NCI-H774 (cell line): ENCODE measurements at places on chromosomes 7 and 10.

GRCh38 chr10:113341138-113341537, 211.7 kb upstream of the HABP2 start:
- no peak for DNase-seq

DNA sequence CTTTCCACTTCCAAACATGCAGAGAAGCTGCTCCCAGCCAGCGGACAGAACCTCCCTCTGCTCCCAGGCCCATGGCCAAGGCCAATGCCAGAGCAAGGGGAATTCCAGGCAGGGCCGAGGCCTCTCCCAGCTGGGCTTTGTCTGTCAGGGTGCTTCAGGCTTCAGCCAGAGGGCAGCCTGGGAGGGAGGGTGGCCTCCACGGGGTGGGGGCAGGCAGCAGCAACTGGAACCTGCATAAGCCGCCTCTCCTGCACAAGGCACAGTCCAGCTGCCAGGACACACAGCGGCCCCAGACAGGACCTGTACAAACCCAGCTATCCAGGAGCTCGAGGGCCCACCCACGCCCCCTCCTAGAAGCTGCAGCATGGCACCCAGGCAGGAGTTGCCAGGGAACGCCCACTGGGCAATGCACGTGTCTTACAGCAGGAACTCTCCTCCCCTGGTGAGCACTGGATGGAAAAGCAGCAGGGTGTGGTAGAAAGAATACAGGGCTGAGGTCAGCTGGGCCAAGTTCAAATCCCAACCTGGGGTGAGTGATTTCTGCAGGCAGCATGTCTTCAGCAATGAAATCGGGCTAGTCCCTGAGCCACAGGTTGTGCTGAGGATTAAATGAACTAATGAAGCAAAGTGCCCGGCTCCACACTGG, 7.6 kb downstream of the FAM53B start:
- DNase-seq = no peak

GRCh38 chr10:7209458-7209857, 201.4 kb downstream of the SFMBT2 start:
- no peak for DNase-seq

GRCh38 chr10:119933179-119933578, 40.6 kb downstream of the SEC23IP start:
- DNase-seq = no peak

- no peak for DNase-seq
These were observed 109.1 kb downstream of the CHCHD3 start for GRCh38 chr7:132972745-132973144.

DNA sequence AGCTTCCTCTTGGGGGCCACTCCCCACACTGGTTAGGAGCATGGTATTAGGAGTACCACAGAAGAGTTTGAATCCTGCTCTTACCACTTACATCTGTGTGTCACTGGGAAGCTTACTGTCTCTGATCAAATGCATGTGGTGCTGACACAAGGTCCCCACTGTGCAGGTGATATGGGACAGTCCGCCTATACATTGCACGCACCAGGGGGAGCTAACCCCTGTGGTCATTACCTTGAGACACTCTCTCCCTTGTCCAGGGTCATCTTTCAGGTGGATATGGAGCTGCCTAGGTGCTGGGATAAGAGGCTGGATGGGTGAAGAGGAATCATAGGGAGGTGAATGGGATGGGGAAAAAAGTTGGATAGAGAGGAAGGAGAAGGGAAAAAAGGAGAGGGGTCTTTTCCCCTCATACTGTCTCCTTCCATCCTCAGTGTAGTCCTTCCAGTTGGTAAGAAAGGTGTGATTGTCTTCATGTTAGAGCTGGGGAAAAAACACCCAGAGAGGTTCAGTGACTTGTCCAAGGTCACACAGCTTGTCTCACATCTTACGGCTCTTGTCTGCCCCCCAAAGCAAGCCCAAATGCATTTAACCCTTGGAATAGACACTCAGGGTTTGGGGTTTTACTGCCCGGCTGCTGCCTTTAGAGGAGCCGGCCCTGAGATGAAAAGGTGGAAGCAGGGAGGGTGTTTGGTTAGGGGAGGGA, 125.9 kb downstream of the CDH23 start:
- no peak for DNase-seq

- DNase-seq = no peak
These were observed 87.9 kb upstream of the KAT6B start for GRCh38 chr10:74738542-74738941.
